ENCODE measurements at places on chromosomes 1 and 21. TPM values are rescaled to one million over a fixed set of nuclear protein-coding genes. Genes with fewer than 3 reads are reported as not detected.

DNA sequence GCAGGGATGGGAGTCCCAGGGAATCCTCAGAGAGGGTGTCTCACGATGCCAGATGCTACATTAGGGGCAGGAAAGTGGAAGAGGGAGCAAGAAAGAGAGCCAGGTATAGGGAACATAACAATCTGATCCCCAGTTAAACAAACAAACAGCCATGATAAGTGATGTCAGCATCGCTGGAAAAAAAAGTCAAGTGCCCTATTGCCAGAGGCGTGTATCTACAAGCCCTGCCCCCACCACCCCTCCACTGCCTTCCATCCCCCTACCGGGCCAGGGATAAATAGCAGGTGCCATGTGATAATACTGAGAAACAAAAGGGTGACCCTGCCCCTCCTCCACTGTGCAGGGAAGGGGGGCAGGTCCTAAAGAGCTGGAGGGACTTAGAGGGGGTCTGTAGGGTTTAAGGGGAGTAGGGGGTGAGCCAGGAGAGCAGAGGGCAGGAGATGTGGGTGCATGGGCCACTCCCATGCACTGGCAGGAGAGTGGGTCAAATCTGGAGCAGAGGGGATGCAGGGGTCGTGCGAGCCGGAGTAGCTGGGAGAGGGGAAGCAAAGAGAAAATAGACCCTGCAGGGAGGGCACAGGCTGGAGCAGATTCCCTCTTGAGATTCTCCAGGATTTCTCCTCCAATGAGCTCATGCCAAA is 3.4 kb downstream of the SLC26A9 start:
- DNase-seq: peak; percentile 44

DNA sequence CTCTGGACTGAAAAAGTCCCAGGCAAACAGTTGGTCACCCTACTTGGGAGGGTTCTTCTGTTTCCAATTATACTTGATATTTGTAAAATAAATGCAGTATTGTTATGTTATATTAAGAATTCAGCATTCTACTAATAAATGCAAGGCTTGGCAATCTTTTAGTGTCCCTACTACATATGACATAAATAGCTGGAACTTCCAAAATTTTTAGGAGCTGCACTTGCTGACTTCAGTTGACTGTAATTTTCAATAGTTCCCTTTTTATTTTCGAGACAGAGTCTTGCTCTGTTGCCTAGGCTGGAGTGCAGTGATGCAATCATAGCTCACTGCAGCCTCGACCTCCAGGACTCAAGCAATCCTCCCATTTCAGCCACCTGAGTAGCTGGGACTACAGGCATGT is 20.0 kb downstream of the FOXD3 start:
- no peak for DNase-seq

- DNase-seq: peak; percentile 62
These were observed 103.8 kb downstream of the BRINP3 start for GRCh38 chr1:190373705-190374336.

DNA sequence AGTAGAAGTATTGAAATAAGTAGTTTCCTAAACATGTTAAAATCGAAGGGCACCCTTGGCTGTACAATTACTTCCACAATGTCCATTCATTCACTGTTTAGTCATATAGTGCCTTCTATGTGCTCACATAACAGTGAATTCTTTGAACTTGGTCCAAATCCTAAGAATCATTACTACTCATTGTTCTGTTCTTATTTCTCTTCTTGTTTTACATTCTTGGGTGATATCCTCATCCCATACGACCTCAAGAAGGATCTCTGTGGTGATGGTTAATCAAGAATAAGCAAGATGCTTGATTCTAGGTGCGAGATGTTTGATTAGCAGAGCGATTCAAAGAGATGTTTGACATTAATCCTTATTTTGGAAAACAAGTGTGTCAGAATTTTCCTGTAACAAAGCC is 667.4 kb upstream of the ZP4 start:
- DNase-seq: peak; percentile 5

- peak; percentile 68 for DNase-seq
These were observed 9.3 kb upstream of the SRARP start for GRCh38 chr1:15994590-15995351.

DNA sequence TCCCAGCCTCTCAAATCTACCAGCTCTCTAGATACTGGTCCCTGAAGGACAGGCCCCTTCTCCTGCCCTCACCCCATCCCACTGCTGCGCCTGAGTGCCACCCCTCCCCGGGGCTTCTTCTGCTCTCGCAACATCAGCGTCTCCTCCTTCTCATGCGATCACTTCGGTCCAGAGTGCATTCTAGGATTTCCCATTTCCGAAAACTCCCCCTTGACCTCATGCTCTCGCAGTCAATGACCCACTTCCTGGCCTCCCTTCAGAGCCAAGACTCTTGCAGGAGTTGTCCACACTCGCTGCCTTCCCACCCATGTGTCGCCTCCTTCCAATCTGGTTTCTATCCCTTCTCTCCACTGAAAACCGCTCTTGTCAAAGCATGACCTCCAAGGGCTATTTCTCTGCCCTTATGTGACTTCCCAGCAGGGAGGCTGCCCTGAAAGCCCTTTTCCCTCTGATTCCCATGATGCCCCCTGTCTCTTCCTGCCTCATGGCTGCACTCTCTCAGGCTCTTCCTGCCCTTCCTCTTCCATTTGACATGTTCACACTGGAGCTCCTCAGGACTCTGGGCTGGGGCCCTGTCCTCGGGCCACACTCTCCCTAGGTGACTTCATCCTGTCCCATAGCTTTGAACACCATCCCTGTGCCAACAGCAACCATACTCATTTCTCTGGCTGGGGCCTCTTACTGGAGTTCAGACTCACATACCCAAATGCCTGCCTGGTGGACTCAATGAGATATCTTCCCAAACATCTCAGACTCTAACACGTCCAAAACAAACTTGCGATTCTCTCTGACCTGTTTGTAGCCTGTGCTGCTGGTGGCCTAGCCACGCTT is 46.0 kb downstream of the LDLRAD2 start:
- no peak for DNase-seq

Gene PRKAA2
- total RNA-seq: 2.9 TPM

Gene HUNK
- total RNA-seq: 0.05 TPM

Gene AIRE
- total RNA-seq: not detected

Gene GJA8
- not detected for total RNA-seq

Data from SK-MEL-5 (cell line).